Stimulated activated CD8-positive, alpha-beta memory T cell treated with anti-CD3 and anti-CD28 coated beads, Interleukin-4, amount 100 ng/mL, for 4 hours (primary cell): ENCODE measurements at places on chromosomes 16 and 17.

- DNase-seq, result peak; percentile 19
Observed at GRCh38 chr17:68011199-68011665, 15.0 kb upstream of the C17orf58 start.

GRCh38 chr16:81632392-81633146, 146.5 kb upstream of the PLCG2 start:
- DNase-seq, result peak; percentile 47

DNA sequence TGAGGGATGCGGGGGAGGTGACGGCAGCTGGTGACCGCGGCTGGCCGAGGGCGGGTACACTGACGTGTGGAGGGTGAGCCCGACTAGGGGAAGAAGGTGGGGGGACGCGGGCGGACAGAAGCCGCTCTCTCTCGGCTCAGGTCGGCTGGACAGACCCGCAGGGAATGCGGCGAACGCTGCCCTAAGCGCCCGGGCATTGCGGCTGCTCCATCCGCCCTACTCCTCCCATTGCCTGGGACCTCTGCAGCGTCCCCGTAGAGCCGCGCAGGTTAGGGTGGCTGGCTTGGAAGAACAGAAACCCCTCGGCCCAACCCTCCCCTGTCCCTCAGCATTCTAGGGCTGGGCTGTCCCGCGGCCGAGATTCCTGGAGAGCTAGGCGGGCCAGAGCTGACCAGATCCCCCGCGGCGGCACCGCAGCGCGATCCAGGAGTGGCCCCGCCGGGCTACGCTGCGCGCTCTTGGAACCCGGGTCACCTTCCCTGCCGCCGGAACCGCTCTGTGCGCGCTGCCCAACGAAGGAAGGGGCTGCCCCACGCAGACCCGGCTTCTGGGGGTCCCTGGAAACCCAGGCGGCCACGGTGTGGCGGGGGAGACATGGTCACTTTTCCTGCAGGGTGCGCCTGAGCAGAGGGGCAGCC, 3.0 kb downstream of the DLX4 start:
- no peak for DNase-seq

DNA sequence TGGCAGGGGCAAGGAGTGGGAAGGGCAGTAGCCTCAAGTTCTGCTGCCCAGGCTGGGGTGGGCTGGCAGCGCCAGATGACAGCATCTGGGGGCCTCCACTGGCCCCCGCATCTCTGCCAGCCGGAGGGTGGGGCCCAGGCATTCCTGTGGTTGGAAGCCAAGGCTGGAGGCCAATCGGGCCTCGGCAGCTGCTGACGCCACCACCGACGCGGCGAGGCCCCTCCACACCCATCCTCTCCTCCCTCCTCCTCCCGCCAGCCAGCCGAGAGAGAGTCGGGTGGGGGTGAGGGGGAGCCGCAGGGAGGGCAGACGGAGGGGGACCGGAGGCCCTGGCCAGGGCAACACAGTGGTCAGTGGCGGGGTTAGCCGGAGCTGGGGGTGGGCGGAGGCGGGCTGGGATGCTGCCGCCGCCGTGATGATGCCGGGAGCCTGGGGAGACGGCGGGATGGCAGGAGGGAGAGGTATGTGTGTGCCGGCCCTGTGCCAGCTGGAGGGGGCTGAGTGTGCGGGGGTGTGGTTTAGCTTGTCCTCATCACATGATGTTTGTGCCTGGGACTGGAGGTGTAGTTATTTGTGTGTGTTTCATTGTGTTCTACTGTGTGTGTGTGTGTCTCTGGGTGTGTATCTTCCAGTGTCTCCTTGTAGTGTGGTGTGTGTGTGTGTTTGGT, 36.6 kb downstream of the ARHGAP23 start:
- no peak for DNase-seq

GRCh38 chr16:71406724-71407123, 35.1 kb downstream of the TLE7 start:
- no peak for DNase-seq
